ENCODE measurements at places on chromosomes 6 and 20. TPM values are rescaled to one million over a fixed set of nuclear protein-coding genes. Genes with fewer than 3 reads are reported as not detected.
A peak's percentile ranks its signal among the peaks of the same experiment; 100 is the strongest.

DNA sequence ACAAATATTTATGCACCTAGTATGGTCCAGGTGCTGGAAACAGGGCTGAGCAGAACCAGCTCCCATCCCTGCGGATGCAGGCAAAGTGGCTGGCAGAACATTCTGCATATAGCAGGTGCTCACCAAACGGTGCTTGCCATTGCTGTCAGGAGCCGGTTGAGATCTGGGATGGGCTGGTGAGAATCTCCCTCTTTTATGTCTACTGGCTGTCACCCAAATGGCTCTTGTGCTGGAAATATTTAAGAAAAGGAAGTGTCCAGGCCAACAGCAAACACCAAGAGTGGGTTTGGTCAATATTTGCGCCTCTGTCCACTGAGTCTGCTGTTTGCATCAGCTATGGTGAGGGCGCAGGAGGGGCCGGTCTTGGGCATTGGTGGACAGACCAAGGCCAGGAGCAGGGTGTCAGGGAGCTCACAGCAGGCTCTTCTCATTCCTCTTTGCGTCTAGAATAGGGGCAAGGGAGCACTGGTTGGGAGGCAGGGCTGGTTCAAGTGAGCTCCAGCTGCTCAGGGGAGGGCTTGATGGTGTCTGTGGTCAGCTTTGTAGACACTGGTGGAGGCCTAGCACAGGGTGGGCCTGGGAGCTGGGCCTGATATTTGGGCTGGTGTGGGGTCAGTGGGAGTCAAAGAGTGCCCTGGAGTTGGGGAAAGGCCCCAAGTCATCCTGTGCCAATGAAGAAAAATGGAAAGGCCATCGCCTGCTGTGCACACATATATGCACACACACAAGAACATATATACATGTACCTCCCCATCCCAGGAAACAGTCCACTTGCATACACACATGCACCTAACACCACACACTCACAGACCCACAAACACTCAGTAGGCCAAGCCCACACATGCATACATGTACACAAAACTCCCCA is 1.4 kb upstream of the BPIFB2 start:
- no peak for DNase-seq

DNA sequence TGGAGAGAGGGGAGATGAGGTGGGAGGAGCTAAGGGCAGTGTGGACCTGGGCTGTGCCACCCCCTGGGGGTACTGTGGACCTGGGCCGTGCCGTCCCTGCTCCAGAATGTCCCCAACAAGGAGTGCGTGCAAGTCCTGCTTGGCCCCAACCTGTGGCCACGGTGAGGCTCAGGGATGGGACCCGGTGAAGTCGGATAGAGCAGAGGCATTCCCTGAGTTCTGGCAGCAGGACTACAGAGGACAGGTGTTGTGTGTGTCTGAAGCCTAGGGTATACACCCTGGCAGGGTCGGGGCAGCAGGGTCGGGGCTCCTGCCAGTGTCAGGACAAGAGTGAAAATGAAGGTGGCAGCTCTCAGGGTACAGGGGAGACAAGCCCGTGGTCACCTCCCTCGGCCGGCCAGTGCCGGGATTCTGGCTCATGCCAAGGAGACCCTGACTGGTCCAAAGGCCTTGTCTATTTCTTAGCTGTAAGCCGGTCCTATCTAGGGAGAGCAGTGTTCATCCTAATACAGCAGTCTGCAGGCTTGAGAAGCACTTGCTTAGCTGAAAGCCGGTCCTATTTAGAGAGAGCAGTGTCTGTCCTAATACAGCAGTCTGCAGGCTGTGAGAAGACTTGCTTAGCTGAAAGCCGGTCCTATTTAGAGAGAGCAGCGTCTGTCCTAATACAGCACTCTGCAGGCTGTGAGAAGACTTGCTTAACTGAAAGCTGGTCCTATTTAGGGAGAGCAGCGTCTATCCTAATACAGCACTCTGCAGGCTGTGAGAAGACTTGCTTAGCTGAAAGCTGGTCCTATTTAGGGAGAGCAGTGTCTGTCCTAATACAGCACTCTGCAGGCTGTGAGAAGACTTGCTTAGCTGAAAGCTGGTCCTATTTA is 95.9 kb downstream of the SMOC2 start:
- DNase-seq = no peak

DNA sequence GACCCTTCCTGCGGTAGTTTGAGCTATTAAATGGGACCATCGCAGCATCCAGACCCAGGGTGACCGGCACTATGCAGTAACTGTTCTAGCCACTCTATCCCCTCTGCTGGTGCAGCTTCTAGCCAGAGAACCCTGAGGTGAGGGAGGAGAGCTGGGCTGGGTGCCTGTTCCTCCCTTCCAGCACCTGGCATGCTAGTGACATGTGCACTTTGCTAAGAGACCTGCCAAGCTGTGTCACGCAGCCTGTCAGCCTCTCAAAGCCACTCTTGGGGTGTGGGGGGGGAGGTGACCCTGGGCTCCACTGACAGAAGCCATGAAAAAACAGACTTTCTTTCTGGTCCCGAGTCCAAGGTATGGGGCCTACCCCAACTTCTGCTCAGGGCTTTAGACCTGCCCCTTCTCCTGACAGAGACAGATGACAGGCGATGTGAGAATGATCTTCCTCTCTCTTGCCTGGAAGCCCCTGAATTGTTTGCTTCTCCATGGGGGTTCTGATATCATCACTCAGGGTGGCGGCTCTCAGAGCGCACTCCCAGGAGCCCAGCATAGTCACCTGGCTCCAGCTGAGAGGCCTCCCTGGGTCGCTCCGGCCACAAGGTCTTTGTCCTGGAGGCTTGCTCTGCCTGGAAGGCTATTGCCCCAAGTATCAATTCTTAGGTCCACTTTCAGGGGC is 47.2 kb upstream of the MLN start:
- no peak for DNase-seq

DNA sequence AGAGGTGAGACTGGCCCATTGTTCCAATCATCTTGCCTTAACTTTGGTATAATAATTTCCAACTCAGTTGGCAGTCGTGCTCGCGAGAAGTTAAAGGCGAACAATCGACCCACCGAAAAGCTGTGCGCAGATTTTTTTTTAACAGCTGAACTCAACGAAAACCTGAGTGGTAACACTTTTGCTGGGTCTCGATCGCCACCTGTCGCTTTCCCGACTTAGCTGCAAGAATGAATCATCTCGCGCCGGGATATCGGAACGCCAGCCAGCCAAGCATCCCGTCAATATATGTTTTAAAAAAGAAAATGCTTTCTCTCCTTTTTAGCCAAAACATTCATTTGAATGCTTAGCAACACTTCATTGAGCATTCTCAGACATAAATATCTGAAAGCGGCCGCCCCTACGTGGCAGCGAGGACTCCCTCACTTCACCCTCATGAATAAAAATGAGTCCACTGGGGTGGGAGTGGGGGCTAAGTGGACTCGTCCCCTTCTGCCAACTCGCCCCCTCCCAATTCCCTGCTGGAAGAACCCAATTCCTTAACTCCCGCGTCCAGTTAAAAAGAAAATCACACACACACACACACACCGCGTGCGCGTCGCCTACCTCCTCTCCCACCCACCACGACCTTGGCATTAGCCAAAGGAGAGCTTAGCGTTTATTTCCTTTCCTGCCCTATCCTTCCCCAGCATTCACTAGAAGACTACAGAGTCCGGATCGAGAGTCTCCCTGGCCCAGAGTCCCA is 1.5 kb downstream of the COL12A1 start:
- peak; percentile 86 for DNase-seq

- no peak for DNase-seq
These were observed 233.6 kb downstream of the TTLL2 start for GRCh38 chr6:167558246-167559177.

DNA sequence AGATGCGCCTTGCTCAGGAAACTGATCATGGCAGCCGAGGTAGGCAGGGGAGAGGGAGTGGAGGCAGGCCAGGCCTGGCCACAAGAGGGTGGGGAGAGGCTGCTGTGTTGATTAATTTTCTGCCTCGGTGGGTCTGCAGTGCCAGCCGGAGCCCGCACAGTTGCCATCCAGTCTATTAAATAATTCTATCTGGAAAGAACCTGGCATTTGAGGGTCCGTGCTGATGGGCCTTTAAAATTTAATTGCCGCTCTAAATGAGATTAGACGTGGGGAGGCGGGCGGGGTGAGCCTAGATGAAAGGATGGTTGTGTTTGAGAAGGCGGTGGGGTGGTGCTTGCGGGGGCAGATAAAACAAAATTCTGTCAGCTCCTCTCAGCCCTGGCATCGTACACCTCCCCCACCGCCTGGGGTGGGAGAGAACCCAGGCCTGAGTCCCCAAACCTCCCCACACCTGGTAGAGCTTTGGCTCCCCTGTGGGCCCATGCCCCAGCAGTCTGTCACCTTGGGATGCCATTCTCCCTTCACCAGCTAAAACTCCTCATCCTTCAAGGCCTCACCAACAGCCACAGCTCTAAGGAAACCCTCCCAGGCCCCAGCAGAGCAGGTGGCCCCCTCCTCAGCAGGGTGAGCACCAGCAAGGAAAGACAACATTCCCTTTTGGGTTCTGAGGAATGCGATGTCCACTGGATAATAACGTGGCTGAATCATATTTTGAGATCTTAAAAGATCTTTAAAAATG is 167.3 kb downstream of the GRM4 start:
- DNase-seq = no peak

GRCh38 chr20:58718121-58718563 is 25.5 kb downstream of the NPEPL1 start:
- no peak for DNase-seq

DNA sequence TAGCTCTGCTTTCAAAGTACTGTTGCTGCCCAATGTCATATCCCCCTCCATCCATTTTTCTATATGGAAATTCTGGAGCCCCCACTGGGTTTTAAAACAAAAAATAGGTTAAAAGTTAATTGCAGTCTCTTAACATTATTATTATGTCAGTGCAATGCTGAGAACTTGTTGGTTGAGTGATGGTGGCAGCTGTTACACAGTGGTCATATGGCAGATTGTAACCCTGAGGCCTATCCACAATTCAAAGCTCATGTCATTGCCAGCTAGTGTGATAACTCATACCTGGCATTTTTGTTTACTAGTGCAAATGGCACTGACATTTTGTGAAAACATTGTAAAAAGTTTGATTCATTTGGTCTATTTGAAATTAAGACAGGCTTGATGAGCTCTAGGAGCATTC is 305.7 kb upstream of the FLRT3 start:
- DNase-seq = no peak

DNA sequence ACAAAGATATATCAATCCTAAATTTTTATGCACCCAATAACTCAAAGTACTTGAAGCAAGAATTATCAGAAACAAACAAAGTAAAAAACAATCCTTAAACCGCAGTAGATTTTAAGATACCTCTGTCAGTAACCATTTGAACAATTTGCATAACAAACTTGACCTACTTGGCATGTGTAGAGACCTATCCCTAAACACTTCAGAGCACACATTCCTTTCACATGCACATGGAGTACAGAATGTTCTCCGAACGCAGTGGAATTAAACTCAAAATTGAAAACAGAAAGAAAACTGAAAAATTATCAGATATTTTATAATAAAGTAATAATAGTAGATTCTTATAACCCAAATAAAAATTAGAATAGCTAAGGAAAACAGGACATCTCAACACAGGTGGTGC is 162.6 kb upstream of the THBS2 start:
- DNase-seq = no peak

DNA sequence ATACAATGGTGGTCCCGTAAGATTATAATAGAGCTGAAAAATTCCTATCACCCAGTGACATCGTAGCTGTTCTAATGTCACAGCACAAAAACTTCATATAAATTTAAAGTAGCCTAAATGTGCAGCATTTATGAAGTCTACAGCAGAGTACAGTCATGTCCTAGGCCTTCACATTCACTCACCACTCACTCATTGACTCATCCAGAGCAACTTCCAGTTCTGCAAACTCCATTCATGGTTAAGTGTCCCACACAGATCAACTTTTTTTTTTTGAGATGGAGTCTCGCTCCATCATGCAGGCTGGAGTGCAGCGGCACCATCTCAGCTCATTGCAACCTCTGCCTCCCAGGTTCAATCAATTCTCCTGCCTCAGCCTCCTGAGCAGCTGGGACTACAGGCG is 20.9 kb upstream of the KCNG1 start:
- no peak for DNase-seq

DNA sequence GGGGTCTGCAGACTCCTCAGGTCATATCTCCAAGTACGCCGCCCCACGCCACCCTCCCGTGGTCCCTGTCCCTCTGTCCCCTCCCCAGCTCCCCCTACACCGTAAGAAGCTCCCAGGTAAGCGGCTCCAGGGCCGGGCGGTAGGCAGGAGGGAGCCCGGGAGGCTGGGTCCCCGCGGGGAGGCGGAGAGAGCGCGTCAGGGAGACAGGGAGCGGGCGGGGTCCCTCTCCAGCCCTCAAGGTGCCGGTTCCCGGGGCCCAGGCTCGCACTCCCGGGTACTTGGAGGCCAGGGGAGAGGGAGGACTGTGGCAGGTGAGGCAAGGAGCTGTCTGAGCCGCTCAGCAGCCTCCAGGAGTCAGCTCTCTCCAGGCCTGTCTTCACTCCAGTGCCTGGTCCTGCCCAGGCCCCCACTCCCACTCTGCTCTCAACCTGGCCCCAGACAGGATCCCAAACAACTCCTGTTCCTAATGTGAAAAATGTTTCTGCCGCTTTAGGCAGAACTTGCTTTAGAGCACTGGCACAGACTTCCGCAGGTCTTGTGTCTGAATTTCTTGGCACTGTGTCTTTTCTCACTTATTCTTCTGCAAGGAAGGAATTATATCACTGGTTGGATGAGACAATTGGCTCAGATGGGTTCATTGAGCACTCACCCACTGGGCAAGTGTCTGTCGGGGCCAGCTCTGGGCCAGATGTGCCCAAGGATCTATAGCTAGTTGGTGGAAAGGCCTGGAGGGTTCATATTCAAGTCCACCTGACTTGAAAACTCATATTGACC is 36.6 kb downstream of the HLA-G start:
- no peak for DNase-seq

DNA sequence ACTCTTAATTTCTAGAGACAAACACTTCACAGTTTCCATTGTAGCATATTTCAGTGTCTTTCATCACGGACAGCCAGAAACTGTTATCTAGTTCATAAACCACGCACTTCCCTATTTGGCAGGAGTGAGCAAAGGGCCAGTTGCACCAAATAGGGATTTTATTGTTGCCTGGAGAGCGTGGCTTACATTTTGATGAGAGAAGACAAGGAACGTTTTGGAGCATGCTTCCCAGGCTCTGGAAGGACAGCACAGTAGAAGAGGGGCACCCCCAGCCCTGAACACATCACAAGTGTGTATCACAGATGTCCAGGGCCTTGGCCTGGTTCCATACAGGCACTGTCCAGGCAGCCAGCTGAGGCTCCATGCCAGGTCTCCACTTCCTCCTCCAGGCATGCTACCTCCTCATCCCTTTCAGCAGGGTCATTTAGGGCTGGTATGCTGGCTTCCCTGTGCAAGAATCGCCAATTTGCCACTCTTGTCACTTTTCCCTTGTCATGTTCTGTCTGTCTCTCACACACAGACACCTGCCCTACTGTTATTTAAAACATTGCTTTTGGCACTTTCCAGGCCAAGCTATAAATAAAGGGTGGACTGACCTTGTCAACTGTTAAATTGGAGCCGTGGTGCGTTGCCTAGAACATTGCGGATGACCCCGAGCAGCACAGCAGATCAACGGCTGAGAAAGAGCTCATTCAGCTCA is 235.0 kb upstream of the GMDS start:
- no peak for DNase-seq

- DNase-seq = no peak
These were observed 35.4 kb upstream of the ANGPT4 start for GRCh38 chr20:951384-952169.

Gene ANKRD6
- 38.0 TPM for polyA plus RNA-seq

Gene SAMD5
- polyA plus RNA-seq = 11.2 TPM

Gene ZNF165
- polyA plus RNA-seq = 4.1 TPM

Gene STX11
- polyA plus RNA-seq = 0.73 TPM

Gene CRIP3
- 3.8 TPM for polyA plus RNA-seq

Gene FAM184A
- 6.9 TPM for polyA plus RNA-seq

Gene GGT7
- polyA plus RNA-seq = 36.8 TPM

Gene PRKN
- 12.0 TPM for polyA plus RNA-seq

Gene MCHR2
- not detected for polyA plus RNA-seq

Gene PACRG
- polyA plus RNA-seq = 16.1 TPM

Gene TRMT6
- 18.4 TPM for polyA plus RNA-seq

Gene BMP7
- 101 TPM for polyA plus RNA-seq

Gene MCCD1
- 19.5 TPM for polyA plus RNA-seq
